ENCODE measurements at places on chromosomes 11 and 22.

DNA sequence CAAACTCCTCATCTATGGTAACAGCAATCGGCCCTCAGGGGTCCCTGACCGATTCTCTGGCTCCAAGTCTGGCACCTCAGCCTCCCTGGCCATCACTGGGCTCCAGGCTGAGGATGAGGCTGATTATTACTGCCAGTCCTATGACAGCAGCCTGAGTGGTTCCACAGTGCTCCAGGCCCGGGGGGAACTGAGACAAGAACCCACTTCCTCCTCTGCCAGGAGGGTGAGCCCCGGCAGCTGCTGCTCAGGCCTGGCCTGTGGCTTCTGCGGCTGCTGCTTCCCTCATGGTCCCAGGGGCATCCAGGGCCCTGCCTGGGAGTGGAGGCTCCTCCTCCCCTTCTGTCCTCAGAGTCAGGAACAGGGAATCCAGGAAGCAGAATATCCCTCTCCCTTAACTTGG lies 98.4 kb downstream of the ZNF280B start:
- DNase-seq: no peak

GRCh38 chr22:49715450-49715849 lies 112.2 kb downstream of the BRD1 start:
- DNase-seq: no peak

DNA sequence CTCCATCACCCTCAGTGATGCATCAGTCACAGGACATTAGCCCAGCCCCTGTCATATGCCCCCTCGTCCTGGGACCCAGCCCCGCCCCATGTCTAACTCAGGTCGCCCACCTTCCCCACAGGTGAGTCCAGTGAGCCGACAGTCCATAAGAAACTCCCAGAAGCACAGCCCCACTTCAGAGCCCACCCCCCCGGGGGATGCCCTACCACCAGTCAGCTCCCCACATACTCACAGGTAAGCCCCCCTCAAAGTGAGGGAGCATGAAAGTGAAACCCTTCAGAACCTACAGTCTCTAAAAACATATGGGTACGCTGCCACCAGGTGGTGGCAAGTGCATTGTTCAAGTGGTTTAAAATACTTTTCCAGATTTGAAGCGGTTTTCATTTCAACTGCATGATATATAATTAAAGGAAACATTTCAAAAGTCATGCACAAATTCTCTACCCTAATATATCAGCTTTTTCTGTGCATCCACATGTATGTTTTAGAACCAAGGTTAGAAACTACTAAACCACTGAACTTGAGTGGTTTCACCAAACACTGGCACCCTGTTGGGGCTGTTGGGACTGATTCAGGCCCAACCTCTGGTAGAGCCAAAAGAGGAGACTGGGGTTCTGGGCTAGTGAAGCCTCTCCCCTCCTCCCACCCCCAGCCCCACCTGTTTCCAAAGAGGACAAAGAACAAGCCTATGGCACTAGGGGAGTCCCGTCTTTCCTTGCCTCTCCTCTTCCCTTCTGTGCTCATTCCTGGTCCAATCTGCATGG lies 17.3 kb downstream of the EPS8L2 start:
- no peak for DNase-seq

GRCh38 chr11:72189455-72190250 lies 2.3 kb upstream of the FOLR1 start:
- DNase-seq: no peak

- no peak for DNase-seq
Observed at GRCh38 chr11:837189-837989, 4.6 kb downstream of the CD151 start.

All from stimulated activated CD4-positive, alpha-beta T cell treated with anti-CD3 and anti-CD28 coated beads, Interleukin-1b, Interleukin-23, amount 100 ng/mL, for 1 hour (primary cell).